CD8-positive, alpha-beta memory T cell (primary cell): ENCODE measurements at places on chromosomes 3 and 15.

GRCh38 chr3:15121936-15122335 is 23.0 kb upstream of the RBSN start:
- no peak for DNase-seq

DNA sequence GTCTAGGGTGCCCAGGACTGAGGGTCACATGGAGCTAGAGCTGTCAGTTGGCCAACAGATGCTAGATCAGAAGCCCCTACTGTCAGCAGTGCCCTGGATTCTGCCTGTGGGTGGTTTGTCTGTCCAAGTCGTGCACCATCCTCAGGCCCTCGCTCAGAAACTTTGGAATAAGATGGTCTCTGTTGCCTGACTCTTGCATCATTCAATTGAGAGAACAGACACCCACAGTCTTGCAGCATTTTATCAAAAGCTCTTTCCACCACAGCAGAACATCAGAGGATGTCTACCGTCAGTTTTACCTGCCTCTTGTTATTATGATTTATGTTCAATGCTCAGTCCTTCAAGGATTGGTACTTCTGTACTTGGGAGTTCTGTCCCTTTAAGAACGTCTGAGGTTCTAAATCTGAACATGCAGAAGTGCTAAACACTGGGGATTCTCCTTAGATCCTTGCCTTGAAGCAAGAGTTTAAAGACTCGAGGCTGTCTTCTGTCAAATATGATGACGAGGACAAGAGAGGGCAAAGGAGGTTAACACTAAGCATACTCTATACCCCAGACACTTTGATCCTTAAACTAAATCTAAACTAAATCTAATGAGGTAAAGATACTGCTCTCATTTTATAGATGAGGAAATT is 4.8 kb downstream of the AQP9 start:
- DNase-seq, result no peak

GRCh38 chr3:26652164-26652563 is 29.6 kb downstream of the LRRC3B start:
- no peak for DNase-seq

DNA sequence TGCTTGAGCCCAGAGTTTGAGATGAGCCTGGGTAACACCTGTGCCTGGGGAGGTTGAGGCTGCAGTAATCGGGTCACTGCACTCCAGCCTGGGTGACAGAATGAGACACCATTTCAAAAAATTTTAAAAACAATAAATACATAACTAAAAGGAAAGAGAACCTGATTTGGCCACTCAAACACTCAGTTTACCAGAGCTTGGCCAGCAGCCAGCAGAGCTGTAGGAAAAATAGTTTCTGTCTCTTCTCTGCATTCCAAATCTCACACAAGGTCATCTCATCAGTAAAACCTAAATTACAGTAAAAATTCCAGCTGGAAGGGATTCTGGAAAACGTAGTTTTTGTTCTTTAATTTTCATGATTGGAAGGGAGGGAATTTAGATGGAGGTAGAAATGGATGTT is 7.8 kb upstream of the PPM1L start:
- no peak for DNase-seq

- no peak for DNase-seq
Observed at GRCh38 chr3:166510382-166510781, 673.2 kb upstream of the BCHE start.

DNA sequence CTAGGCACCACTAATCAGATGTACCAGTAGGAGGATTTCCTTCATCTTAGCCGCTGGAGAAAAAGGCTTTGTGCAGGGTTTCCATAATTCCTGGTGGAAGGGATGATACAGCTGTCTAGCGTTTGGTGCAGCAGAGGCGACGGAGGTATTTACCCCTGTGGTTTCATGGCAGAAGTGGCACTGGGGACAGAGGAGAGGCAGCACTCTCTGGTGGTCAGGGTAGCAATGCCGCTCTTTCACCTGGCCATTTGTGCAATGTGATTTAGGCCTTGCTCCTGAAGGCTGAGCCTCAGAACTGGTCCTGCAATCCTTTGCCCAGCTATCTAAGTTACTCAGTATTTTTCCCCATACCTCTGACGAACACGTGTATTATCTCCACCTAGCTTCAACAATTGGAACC is 47.1 kb upstream of the BNIP2 start:
- no peak for DNase-seq

DNA sequence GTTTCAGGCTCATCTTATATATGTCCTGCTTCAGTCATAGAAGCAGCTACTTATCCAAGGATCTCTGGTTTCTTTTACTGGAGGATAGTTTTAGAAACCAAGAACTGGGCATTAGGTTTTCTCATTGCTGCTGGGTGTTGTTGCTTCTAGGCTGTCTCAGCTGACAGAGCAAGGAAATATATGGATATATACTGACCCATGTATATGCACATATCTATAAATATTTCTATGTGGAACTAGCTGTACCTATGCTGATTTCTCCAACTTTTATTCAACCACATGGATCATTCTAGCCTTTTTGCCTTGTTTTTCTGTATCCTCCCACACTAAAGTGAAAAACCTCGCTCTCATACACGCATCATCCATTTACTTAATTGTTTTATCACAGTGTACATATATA is 64.2 kb downstream of the TP63 start:
- DNase-seq, result no peak

GRCh38 chr15:85030301-85030929 is 48.8 kb downstream of the PDE8A start:
- no peak for DNase-seq

- DNase-seq, result no peak
Observed at GRCh38 chr3:60188803-60189202, 1062.4 kb downstream of the FHIT start.

DNA sequence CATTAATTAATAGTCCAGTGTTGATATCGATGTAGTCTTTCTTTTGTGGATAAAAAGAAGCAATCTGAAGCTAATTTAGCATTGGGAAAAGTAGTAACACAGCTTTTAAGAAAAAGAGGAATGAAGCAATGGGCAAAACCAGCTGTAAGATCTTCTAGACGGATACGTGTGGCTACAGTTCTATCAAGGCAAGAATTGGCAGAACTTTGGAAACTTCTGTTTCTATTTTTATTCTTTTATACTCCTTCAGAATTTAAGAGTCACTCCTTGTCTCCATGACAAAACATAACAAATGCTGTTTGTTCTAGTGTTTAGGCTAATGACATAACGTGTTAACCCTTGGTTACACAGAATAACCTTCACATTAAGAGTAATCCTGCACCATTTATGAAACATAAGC is 289.2 kb downstream of the ROBO2 start:
- DNase-seq, result no peak

DNA sequence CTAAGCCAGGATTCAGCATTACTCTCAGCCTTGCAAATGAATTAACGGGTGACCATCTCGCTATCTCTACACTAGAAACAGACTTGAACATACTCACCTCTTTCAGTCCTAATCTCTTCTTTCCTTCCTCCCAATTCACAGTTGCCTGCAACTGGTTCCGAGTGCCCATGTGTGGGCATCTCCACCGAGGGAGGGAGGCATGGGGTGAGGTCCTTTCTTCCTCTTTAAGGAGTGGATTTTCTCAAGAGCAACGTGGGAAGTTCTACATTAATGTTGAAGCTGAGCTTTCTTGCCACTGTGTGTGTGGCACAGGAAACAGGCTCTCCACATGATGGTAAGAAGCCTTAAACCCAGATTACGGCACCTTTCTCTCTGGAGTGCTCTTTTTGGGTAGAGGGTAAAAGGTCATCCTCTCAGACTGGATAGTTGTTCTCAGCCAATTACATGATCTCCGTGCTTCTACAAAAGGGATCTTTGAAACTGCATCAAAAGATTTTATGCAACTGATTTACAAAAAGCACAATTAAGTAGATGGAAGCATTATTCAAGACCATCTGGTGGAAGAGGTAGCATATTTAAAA is 286.8 kb upstream of the NR2F2 start:
- DNase-seq, result no peak

GRCh38 chr3:8445861-8446260 is 55.8 kb upstream of the LMCD1 start:
- no peak for DNase-seq

DNA sequence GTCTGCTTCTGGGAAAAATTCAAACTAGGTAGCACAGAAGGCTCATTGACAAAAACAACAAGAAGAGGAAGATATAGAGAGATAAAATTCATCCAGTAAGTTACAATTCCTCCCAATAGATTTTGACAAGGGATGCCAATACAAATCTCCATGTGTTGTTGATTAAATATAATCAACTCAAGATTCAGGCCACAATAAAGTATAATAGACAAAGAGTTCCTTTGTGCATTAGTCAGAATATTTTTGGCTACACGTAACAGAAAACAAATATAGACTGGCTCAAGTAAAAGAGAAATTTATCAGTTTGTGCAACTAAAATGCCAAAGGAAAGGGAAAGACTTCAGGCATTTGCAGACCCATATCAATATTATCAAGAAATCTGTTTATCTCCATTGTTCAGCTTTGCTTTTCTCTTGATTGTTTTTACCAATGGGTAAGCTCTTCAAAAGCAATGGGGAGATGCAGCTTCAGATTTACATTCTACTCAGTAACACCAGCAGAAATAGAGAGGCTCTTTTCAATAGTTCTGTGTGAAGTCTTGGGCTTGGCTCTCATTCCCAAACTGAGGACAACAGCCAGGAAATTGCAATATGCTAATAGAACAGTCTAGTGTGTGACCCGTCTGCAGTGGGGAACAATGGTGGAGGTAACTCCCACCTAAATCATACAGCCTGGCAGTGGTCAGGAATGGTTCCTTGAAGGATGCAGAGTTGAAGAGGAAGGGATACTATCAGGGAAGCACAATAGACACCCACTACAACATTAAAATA is 77.6 kb upstream of the PROK2 start:
- DNase-seq, result no peak

DNA sequence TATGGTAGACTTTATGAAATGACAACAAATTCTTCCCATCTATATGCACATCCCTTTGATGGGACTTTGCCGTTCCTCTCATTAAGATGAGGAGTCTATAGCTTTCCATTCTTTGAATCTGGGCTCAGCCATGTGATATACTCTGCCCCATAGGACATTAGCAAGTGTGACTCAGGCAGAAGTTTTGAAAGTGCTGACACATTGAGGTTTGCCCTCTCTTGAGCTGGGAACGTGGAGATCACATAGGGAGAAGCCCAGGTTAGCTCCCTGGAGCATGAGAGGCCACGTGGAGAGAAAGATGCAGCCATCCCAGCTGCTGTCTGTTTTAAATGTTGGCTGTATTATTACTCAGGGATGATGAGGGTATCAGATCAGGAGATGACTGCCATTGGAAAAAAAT is 67.7 kb upstream of the OXTR start:
- no peak for DNase-seq

- no peak for DNase-seq
Observed at GRCh38 chr15:83854321-83854720, 200.4 kb downstream of the ADAMTSL3 start.

GRCh38 chr15:60424006-60424405 is 26.2 kb upstream of the ANXA2 start:
- no peak for DNase-seq

- DNase-seq, result no peak
Observed at GRCh38 chr15:80007532-80007931, 36.5 kb upstream of the BCL2A1 start.

- DNase-seq, result no peak
Observed at GRCh38 chr15:70920981-70921696, 28.5 kb downstream of the LRRC49 start.

DNA sequence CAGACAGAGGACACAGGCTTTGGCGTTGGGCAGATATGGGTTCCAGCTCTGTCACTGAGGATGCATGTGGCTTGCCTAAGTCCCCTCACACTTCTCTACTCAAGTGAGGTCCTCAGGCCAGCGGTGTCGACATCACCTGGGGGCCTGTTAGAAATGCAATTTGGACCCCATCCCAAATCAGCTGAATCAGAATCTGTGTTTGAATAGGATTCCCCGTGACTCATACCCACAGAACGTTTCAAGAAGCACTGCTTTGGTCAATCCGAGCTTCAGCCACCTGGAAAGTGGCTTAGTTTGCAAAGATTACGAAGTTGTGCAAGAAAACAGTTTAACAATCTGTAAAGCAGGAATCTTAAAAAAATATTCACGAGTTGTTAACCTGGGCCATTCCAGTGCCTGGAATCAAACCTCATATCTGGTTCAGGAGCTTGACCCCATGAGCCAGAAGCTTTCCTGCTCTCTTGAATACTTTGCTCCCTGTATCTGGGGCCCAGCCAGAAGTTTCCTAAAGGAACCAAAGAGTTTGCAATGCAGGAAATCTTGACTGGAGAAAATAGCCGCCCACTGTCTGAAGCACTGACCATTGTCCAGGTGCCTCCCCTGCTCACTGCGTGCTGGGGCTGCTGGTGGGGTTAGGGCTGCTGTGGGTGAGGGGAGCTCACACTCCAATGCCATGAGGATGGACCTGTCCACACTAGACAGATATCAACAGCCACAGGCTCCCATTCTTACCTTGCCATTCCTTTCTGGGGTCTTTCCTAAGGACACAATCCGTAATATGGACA is 208.5 kb upstream of the LINGO1 start:
- DNase-seq, result no peak

DNA sequence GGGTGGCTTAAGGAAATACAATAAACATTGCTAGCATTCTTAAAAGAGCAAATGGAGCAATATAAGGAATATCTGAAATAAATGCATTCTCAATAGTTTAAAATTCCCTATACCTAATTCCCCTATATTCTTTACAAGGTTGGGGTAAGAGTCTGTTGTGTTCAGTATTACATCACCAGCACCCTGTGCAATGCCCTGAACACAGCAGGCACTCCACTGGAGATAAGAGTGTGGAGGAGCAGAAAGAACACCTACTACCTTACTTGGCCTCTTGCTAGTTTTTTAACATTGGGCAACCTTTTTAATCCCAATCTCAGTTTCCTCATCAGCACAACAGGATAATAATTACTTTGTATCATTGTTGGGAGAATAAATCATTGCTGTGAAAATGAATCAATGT is 140.2 kb upstream of the PLXND1 start:
- no peak for DNase-seq

GRCh38 chr3:88926221-88926620 is 181.2 kb upstream of the EPHA3 start:
- DNase-seq, result no peak

DNA sequence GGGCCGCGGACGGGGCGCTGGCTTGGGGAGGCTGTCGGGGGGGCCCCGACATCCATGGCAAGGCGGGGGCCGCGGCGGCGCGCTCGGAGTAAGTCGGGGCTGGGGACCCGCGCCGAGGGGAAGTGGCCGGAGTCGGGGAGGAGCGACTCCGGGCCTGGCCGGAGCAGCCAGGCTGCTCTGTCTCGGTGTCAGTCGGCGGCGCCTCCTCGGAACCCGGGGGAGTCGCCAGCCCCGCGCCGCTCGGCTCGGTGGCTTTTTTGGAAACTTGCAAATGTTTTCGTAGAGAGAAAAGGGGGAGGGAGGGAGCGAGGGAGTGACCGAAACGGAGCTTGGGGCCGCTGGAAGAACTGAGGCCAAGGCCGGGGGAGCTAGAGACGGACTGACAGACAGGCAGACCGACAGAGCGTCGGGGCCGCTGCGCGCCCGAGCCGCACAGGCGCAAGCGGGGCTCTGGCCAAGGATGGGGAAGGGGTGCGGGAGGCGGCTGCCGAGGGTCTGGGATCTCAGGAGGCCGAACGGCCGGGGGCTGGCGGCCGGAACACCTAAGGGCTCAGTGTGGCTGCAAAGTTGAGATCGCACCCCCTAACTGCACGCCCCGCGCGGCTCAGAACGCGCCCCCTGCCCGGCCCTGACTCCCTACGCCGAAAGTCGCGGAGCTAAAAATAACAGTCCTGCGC is 5.0 kb downstream of the PTH1R start:
- DNase-seq, result no peak
